ENCODE measurements at places on chromosomes 11 and 22. TPM values are rescaled to one million over a fixed set of nuclear protein-coding genes. Genes with fewer than 3 reads are reported as not detected.

The FAM180B gene
- not detected for total RNA-seq

The SLC22A25 gene
- not detected for total RNA-seq

The DNHD1 gene
- total RNA-seq, result 25.5 TPM

The OR4A16 gene
- not detected for total RNA-seq

DNA sequence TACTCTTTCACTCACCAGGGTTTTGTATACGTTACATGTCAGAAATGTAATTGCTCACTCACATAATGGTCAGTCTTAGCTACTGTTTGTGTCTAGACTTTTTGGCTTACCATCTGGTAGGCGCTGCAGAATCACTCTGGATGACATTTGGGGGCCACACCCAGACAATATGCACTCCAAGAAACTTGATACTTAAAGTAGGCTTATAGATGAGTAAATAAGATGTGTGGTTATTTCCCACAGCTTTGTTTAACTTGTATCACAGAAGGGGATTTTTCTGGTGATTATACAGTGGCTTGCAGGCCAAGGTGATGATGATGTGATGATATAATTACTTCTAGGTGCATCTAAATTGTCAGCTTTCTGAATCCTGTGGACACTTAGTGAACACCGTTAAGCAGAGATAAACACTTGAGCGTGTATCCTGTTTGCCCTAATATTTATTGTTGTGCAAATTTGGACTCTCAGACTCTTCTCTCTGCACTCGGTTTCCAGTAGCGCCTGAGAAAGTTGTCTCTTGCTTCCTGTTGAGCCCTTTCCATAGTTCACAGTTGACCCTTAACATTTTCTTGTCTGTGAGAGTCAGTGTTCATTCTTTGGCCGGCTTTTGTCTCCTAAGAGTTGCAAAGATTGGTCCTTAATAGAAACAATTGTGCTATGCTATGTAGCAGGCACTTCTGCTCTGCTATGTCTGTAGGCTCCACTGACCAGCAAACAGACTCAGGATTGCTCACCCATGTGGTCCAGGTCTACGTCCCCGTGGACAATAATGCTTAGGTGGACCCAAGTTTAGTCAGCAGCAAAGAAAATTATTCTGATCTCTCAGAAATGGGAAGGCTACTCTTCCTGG, 89.3 kb downstream of the PRR5L start:
- H3K36me3 ChIP-seq, result no peaks in the 10 kb centered on the region
- no peak for DNase-seq
- no peak overlapping the region for H3K27ac ChIP-seq
- no peaks in the 10 kb centered on the region for H3K27me3 ChIP-seq
- no peak overlapping the region for H3K4me3 ChIP-seq
- H3K4me1 ChIP-seq, result peaks cover 6% of the 10 kb centered on the region

The SCT gene
- not detected for total RNA-seq

- H3K4me1 ChIP-seq, result no peaks in the 10 kb centered on the region
- H3K4me3 ChIP-seq, result no peak overlapping the region
- DNase-seq, result no peak
- no peak overlapping the region for H3K27ac ChIP-seq
- no peaks in the 10 kb centered on the region for H3K27me3 ChIP-seq
Measured at GRCh38 chr11:19258641-19259230, 18.0 kb upstream of the E2F8 start.

The DRD2 gene
- total RNA-seq, result not detected

GRCh38 chr11:13214276-13214675, 63.3 kb upstream of the BMAL1 start:
- DNase-seq, result no peak
- no peaks in the 10 kb centered on the region for H3K36me3 ChIP-seq
- H3K27me3 ChIP-seq, result no peaks in the 10 kb centered on the region
- no peak overlapping the region for H3K27ac ChIP-seq
- no peak overlapping the region for H3K4me3 ChIP-seq

The KCNJ11 gene
- total RNA-seq, result 6.8 TPM

The NLRP6 gene
- 1.4 TPM for total RNA-seq

The CASP5 gene
- total RNA-seq, result not detected

The F2 gene
- total RNA-seq, result 0.40 TPM

The POU2AF2 gene
- 0.24 TPM for total RNA-seq

- H3K36me3 ChIP-seq, result no peaks in the 10 kb centered on the region
- H3K27me3 ChIP-seq, result no peaks in the 10 kb centered on the region
- no peaks in the 10 kb centered on the region for H3K4me1 ChIP-seq
- no peak overlapping the region for H3K4me3 ChIP-seq
- DNase-seq, result peak; percentile 40
Measured at GRCh38 chr11:30113326-30113898, 96.6 kb upstream of the KCNA4 start.

GRCh38 chr11:35275786-35276170, 136.8 kb downstream of the CD44 start:
- H3K27ac ChIP-seq, result peak overlapping the region; percentile 74
- peaks cover 12% of the 10 kb centered on the region for H3K4me1 ChIP-seq
- no peak for DNase-seq

The OR51B2 gene
- total RNA-seq, result not detected

- peaks cover 31% of the 10 kb centered on the region for H3K36me3 ChIP-seq
- no peak overlapping the region for H3K4me3 ChIP-seq
- H3K4me1 ChIP-seq, result peaks cover 46% of the 10 kb centered on the region
- no peaks in the 10 kb centered on the region for H3K27me3 ChIP-seq
- H3K27ac ChIP-seq, result peak overlapping the region; percentile 75
Measured at GRCh38 chr11:6634534-6634933, 15.3 kb upstream of the TPP1 start.

The MS4A3 gene
- total RNA-seq, result not detected

DNA sequence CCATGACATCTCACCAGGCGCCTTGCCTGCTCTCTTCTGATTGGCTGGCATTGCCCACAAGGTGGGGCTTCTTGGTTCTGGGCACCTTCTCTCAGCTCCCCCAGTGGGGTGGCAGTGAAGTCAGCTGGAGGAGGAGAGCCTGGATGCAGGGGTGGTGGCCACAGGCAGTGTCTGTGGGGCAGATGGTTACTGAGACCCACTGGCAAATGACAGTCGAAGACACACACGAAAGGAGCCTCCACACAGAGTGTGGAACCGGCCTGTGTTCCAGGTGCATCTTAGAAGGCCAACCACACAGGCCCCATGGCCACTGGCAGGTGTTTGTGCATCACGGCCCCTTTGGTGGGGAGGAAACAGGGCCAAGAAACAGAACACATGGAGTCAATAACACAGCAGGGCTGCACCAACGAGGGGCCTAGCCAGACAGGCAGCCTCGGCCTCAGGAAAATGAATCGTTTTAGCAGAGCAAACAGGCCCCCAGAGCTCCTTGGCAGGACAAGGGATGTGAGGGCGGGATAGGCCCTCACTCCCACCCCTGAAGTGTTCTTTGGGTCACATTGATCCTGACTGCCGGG, 683.4 kb downstream of the TBC1D22A start:
- H3K27me3 ChIP-seq, result no peaks in the 10 kb centered on the region
- no peak overlapping the region for H3K27ac ChIP-seq
- H3K36me3 ChIP-seq, result no peaks in the 10 kb centered on the region
- H3K4me1 ChIP-seq, result no peaks in the 10 kb centered on the region
- no peak for DNase-seq

DNA sequence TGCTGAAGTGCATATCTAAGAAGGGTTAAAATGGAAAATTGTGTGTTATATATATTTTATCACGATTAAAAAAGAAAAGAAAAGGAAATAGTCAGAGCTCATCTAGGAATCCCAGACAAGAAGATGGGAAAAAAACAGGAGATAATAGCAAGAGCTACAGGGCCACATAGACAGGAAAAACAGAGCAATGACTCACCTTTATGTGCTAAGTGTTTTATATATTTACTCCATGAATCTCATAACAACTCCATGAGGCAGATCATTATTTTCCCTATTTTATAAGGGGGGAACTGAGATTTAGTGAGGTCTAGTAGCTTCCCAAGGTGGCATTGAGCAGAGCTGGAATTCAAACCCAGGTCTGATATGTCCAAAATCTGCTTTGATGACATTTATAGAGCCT, 18.1 kb upstream of the ELF5 start:
- H3K4me3 ChIP-seq, result no peak overlapping the region
- H3K4me1 ChIP-seq, result no peaks in the 10 kb centered on the region
- no peaks in the 10 kb centered on the region for H3K27me3 ChIP-seq
- no peaks in the 10 kb centered on the region for H3K36me3 ChIP-seq

The ANGPTL5 gene
- not detected for total RNA-seq

DNA sequence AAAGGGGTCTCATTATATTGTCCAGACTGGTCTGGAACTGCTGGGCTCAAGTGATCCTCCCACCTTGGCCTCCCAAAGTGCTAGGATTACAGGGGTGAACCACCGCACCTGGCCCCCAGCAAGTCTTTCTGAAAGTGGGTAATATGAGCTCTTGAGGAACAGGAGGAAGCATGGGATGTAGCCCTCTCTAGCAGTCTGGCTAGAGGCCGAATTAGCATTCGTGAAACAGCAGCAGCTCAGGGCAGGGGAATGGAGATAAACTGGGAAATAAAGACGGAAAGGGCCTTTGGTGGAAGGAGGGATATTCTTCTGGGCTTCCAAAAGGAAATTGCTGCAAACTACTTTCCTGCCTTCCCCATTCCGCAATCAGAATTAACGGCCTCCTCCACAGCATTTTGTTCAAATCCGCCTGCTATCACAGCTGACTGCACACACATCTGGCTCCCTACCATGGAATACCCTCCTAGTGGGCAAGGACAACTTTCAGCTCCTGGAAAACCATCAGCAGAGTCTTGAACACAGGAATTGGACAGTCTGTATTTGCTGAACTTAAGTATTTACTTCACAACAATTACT, 44.3 kb downstream of the MICAL3 start:
- H3K4me3 ChIP-seq, result peak overlapping the region; percentile 9
- no peaks in the 10 kb centered on the region for H3K27me3 ChIP-seq
- H3K36me3 ChIP-seq, result no peaks in the 10 kb centered on the region
- H3K27ac ChIP-seq, result no peak overlapping the region

The SHISAL1 gene
- total RNA-seq, result 0.74 TPM

GRCh38 chr11:33692541-33692940, 8.1 kb downstream of the C11orf91 start:
- H3K27ac ChIP-seq, result peak overlapping the region; percentile 89
- H3K4me3 ChIP-seq, result no peak overlapping the region
- H3K36me3 ChIP-seq, result no peaks in the 10 kb centered on the region
- DNase-seq, result no peak
- peaks cover 64% of the 10 kb centered on the region for H3K4me1 ChIP-seq
- H3K27me3 ChIP-seq, result no peaks in the 10 kb centered on the region

DNA sequence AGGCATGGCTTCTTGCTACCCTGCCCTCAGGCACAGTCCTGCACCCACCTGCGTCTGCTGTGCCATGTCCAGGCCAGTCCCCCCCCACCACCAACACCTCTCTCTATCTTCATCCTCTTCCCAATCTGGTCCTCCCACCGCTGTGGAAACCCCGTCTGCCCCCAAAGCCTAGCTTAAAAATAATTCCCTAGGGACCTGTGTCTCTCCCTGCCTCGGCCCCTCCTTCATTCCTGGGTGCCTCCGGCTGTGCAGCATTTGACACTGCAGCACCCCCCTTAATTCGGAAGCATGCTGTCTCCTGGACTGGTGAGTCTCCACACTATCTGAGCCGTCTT, 2.5 kb upstream of the ASCL2 start:
- DNase-seq, result no peak
- no peaks in the 10 kb centered on the region for H3K27me3 ChIP-seq
- no peaks in the 10 kb centered on the region for H3K36me3 ChIP-seq
- H3K4me3 ChIP-seq, result no peak overlapping the region

DNA sequence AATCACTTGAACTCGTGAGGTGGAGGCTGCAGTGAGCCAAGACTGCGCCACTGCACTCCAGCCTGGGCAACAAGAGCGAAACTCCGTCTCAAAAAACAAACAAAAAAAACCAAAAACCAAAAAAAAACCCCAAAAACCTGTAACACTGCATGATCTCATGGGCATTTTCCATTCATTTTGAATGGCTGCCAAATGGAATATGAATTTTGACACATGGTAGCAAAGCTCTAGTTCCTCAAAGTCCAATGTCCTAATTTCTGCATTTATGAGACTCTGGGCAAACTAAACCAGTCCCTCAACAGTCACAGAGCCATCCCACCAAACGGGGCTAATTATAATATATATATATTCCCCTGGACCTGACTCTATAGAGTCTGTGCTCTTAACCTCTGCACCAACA, 61.8 kb downstream of the SGSM3 start:
- H3K27ac ChIP-seq, result no peak overlapping the region
- no peak for DNase-seq
- H3K36me3 ChIP-seq, result peaks cover 40% of the 10 kb centered on the region
- H3K4me3 ChIP-seq, result no peak overlapping the region
- H3K4me1 ChIP-seq, result peaks cover 22% of the 10 kb centered on the region

DNA sequence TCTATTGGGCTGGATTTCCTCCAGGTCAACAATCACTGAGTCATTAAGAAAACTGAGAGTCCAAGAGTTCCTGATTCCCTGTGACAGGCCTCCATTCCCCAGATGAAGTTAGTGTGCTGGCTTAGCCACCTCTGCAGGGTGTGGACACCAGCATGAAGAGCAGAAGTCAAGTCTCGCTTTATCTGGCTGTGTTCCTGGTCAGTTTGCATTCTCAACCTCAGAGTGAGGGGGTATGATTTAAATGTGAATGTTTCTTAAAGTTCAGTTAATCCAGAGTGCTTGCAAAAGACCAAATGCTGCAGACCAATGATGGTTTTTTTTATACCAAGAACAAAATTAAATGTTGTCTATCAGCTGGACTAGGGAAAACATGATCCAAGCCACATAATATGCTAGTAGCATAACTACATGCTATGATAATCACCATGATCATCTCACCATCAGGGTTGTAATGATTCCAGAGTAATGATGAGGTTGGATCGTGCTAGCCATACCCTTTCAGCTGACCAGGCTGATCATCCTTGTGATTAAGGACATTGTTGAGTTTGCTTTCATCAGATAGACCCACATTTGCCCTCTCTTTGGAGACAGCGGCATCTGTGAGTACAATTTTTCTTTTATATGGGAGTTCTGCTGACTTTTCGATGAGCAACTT, 145.8 kb upstream of the ARHGAP20 start:
- no peaks in the 10 kb centered on the region for H3K4me1 ChIP-seq
- H3K36me3 ChIP-seq, result no peaks in the 10 kb centered on the region
- no peaks in the 10 kb centered on the region for H3K27me3 ChIP-seq
- no peak overlapping the region for H3K4me3 ChIP-seq
- H3K27ac ChIP-seq, result no peak overlapping the region

DNA sequence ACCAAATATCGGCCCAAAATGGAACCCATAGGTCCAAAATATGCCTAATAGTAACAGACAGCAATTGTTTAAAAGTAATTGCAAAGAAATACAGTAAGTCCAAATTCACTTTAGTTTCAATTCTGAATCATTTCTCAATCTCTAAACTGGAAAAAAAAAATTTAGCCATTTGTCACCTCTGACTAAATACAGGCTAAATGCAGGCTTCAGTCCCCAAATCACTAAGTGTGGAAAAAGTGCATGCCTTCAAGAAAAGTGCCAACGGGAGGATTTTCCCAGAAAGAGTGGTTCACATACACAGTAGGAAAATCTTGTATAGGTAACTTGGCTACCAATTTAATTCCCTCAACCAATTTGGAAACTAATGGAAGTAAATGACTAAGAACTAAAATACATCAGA, 35.7 kb downstream of the SIK3 start:
- H3K4me3 ChIP-seq, result no peak overlapping the region
- no peak for DNase-seq
- no peak overlapping the region for H3K27ac ChIP-seq
- H3K4me1 ChIP-seq, result peaks cover 16% of the 10 kb centered on the region

The LINC01488 gene
- not detected for total RNA-seq
